ENCODE measurements at places on chromosomes 3 and 15. TPM values are rescaled to one million over a fixed set of nuclear protein-coding genes. Genes with fewer than 3 reads are reported as not detected.

The CMSS1 gene
- total RNA-seq, result 17.1 TPM

The GAP43 gene
- total RNA-seq, result not detected

The WDR93 gene
- total RNA-seq, result not detected

The PCOLCE2 gene
- total RNA-seq, result 5.9 TPM

The CEMIP gene
- total RNA-seq, result 5.4 TPM

The CIB1 gene
- total RNA-seq, result 19.3 TPM

DNA sequence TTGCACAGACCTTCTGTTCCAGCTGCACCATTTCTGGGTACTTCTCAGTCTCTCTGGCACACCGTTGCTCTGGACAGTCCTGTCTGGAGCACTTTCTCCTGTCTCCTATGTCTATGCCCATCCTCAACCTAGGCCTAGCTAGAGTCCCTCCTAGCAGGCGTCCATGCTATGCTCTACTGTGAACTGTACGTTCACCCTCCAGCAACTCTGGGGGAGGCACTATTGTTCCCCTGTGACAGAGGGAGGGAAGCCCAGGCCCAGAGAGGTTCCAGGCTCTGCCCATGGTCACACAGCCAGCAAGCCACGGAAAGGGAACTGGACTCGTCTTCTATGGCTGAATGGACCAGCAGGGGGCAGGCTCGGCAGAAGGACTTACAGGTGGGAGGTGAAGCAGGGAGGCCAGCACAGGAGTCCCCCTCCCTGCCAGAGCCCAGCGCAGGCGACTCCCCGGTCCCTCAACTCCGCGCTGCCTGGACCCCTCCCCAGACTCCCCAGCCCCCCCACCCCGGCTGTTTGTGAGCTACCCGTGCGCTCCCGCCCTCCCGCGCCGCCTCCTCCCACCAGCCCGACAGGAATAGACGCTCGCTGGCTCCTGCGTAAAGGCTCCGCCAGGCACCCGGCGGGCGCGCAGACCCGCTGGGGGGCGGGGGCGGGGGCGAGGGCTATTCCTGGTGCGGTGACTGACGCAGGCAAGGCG is 1.7 kb upstream of the LINGO1 start:
- peaks cover 61% of the 10 kb centered on the region for H3K27me3 ChIP-seq
- no peak for DNase-seq
- H3K4me1 ChIP-seq, result peaks cover 24% of the 10 kb centered on the region
- peak overlapping the region; percentile 11 for H3K4me3 ChIP-seq

DNA sequence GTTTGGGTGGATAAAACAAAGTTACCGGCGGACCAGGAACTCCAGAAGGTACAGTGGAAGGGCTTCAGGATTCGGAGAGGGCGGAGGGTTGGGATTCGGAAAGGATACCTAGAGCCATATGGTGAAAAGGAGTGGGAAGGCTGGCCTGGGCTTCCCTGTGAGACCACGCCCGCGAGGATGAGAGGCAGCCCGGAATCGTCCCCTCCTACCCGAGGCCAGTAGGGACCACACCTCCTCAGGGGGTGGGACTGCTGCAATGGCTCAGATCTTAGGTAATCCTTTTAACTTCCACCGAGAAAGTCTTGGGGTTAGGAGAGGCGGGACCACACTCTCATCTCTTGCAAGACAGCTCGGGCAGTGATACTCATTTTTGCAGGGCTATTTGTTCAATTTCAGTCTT is 511.3 kb downstream of the OCA2 start:
- H3K36me3 ChIP-seq, result no peaks in the 10 kb centered on the region
- H3K4me1 ChIP-seq, result no peaks in the 10 kb centered on the region
- no peak for DNase-seq
- H3K27me3 ChIP-seq, result no peaks in the 10 kb centered on the region

DNA sequence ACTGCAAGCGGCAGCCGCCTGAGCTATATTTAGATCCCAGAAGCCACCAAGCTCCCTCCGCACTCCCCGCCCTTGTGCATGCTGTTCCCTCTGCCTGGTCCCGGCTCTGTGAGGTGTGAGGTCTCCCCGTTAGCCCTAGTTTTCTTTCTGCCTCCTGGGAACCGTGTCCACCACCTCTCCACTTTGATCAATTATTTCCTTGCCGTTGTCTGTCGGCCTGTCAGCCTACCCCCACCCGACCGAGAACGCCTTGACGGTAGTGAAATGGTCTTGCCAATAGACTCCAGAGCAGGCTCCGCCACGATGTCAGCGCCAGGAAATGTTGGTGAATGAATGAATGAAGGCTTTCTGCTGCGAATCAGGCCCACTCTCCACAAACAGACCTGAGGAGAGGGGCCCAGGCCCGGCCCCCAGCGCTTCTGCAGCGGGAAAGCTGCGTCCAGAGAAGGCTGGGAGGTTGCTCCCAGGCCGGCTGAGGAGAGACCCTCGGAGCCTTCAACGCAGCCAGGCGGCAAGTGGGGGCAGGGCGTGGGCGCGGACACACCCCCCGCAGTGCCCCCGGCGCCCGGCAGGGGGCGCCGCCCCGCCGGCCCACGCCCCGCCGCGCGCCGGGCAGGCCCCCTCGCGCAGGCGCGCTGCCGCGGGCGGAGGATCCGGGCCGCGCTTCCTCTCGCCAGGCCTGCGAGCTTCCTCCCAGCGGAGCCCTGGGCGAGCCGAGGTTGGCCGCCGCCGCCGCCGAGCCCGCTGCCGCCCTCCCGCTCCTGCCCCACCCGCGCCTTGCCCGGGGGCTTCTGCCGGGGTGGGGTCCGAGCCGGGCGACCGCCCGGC is at the start of gene CSK:
TSS of gene CSK (plus strand) at position 650 of the 828 bp plus-strand sequence. CDS start 16,218 bp downstream, outside the sequence.
- no peaks in the 10 kb centered on the region for H3K36me3 ChIP-seq
- no peaks in the 10 kb centered on the region for H3K27me3 ChIP-seq
- H3K27ac ChIP-seq, result peak within 1 kb of the TSS; percentile 94
- DNase-seq, result no peak
- peaks cover 73% of the 10 kb centered on the region for H3K4me1 ChIP-seq

DNA sequence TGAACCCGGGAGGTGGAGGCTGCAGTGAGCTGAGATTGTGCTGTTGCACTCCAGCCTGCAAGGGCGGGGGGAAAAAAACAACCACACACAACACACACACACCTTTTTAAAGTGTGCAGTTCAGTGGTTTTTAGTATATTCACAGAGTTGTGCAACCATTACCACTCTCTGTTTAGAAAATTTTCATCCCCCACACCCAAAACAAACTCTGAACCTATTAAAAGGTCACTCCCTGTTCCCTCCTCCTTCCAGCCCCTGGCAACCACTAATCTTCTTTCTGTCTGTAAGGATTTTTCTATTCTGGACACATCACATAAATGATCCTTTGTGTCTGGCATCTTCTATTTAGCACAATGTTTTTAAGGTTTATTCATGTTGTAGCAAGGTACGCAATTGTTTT is 159.1 kb downstream of the ATG7 start:
- H3K4me3 ChIP-seq, result no peak overlapping the region
- no peak for DNase-seq
- H3K36me3 ChIP-seq, result peaks cover 4% of the 10 kb centered on the region
- peaks cover 38% of the 10 kb centered on the region for H3K4me1 ChIP-seq

GRCh38 chr3:10813425-10813824 is 2.6 kb upstream of the SLC6A11 start:
- peaks cover 11% of the 10 kb centered on the region for H3K4me1 ChIP-seq
- H3K4me3 ChIP-seq, result no peak overlapping the region
- no peaks in the 10 kb centered on the region for H3K36me3 ChIP-seq
- H3K27ac ChIP-seq, result no peak overlapping the region
- H3K27me3 ChIP-seq, result peaks cover 30% of the 10 kb centered on the region
- DNase-seq, result no peak

GRCh38 chr3:27279123-27279522 is 90.1 kb downstream of the NEK10 start:
- H3K36me3 ChIP-seq, result no peaks in the 10 kb centered on the region
- no peaks in the 10 kb centered on the region for H3K27me3 ChIP-seq
- no peak for DNase-seq
- H3K27ac ChIP-seq, result no peak overlapping the region

- H3K27me3 ChIP-seq, result no peaks in the 10 kb centered on the region
- no peak overlapping the region for H3K4me3 ChIP-seq
- H3K36me3 ChIP-seq, result no peaks in the 10 kb centered on the region
- peak overlapping the region; percentile 80 for H3K27ac ChIP-seq
- DNase-seq, result no peak
- peaks cover 29% of the 10 kb centered on the region for H3K4me1 ChIP-seq
Observed at GRCh38 chr15:45385590-45385989, 7.2 kb upstream of the GATM start.

GRCh38 chr15:57427367-57427821 is 51.1 kb downstream of the CGNL1 start:
- H3K27ac ChIP-seq, result peak overlapping the region; percentile 76
- no peak for DNase-seq
- no peak overlapping the region for H3K4me3 ChIP-seq
- no peaks in the 10 kb centered on the region for H3K36me3 ChIP-seq
- no peaks in the 10 kb centered on the region for H3K27me3 ChIP-seq

DNA sequence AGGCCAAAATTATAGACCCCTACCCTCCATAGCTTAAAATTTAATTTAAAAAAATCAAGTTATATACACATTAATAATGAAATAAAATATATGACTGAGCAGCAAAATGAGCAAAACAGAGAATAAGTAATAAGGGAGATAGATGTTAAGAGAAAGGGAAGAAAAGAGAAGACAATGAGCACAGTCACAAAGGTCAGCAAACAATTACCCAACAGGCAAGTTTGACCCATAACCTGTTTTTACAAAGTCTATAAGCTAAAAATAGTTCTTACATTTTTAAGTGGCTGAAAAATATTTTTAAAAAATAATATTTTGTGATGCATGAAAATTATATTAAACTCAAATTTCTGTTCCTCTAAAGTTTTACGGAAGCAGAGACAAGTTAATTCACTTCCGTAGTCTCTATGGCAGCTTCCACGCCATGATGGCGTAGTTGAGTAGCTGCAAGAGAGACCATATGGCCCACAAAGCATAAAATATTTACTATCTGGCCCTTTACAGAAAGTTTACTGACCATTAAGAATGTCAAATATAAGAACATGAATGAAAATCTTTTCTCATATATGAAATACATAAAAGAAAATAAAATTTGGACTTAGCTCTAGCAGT is 47.5 kb downstream of the ACAP2 start:
- H3K36me3 ChIP-seq, result peaks cover 4% of the 10 kb centered on the region
- H3K4me1 ChIP-seq, result peaks cover 15% of the 10 kb centered on the region
- no peaks in the 10 kb centered on the region for H3K27me3 ChIP-seq
- DNase-seq, result no peak
- H3K27ac ChIP-seq, result no peak overlapping the region

- no peak overlapping the region for H3K27ac ChIP-seq
- no peak for DNase-seq
- H3K36me3 ChIP-seq, result no peaks in the 10 kb centered on the region
- no peaks in the 10 kb centered on the region for H3K27me3 ChIP-seq
- no peak overlapping the region for H3K4me3 ChIP-seq
Observed at GRCh38 chr3:125083776-125084175, 28.0 kb upstream of the HEG1 start.

- H3K4me3 ChIP-seq, result no peak overlapping the region
- no peaks in the 10 kb centered on the region for H3K4me1 ChIP-seq
- DNase-seq, result no peak
- H3K27ac ChIP-seq, result no peak overlapping the region
Observed at GRCh38 chr15:78726870-78727551, 84.3 kb downstream of the ADAMTS7 start.

- no peaks in the 10 kb centered on the region for H3K27me3 ChIP-seq
- DNase-seq, result no peak
- H3K27ac ChIP-seq, result no peak overlapping the region
- H3K36me3 ChIP-seq, result no peaks in the 10 kb centered on the region
- no peak overlapping the region for H3K4me3 ChIP-seq
- H3K4me1 ChIP-seq, result no peaks in the 10 kb centered on the region
Observed at GRCh38 chr15:43974852-43975251, 148.1 kb downstream of the WDR76 start.

DNA sequence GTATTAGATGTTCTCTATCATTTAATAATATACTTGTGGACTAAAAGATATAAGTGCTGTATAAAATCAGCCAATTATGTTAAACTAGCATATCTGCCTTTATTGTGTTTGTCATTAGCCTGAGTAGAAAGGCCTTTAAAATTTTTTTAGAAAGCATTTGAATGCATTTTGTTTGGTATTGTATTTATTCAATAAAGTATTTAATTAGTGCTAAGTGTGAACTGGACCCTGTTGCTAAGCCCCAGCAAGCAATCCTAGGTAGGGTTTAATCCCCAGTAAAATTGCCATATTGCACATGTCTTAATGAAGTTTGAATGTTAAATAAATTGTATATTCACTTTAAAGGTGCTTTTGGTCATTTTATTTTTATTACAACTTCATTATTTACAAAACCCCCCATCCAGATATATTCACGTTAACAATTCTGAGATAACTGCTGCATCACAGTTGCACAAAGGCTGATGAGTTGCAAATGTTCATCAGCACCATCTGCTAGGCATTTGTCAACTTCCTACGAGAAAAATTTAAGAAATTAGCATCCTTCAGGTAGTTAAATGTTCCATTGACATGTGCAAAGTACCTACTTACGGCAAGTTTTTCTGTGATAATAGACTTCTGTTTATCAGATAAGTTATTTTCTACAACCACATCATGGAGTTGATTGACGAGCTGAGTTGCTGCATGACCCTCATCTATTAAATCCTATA is 6.3 kb downstream of the EIF4A2 start:
- H3K27ac ChIP-seq, result no peak overlapping the region
- no peak overlapping the region for H3K4me3 ChIP-seq
- peaks cover 39% of the 10 kb centered on the region for H3K4me1 ChIP-seq
- no peaks in the 10 kb centered on the region for H3K27me3 ChIP-seq

- H3K27me3 ChIP-seq, result no peaks in the 10 kb centered on the region
- H3K27ac ChIP-seq, result no peak overlapping the region
- peaks cover 2% of the 10 kb centered on the region for H3K4me1 ChIP-seq
- no peak overlapping the region for H3K4me3 ChIP-seq
- peaks cover 54% of the 10 kb centered on the region for H3K36me3 ChIP-seq
Observed at GRCh38 chr3:49705390-49705960, 14.0 kb downstream of the AMIGO3 start.

DNA sequence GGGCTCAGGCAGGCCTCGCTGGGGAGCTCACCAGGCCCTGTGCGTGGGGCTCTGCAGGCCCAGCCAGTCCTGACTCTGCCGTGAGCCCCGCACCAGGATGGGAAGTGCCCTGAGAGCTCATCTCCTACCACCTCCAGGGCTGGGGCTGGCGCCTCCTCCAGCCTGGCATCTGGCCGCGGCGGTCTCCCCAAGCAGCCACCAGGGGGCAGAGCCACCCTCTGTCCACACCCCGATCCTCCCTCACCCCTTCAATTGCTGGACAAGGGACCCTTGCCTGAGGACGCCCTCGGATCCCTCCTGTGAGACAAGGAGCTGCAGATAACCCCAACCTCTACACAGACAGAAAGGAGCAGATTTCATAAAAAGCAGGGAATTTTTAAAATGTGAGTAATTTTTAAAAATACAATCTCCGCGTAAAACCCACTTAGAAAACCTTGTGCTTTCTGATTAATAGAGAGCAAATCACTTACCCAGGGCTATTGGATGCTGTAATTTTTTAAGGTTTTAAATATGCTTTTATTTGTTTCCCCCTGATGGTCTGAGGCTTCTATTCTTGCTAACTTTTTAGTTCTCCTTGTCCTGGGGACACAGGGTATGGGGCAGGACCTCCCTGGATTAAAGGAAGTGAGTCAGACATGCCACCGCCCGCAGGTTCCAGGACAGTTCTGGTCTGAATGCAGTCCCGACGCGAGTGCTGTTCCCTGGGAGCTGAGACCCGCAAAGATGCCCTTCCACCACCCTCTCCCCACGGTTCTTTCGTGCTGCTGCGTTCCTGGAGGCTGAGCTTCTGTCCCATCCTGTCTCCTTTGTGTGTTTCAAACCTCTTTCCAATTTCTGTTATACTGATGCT is 52.3 kb upstream of the CHRNA7 start:
- no peak overlapping the region for H3K27ac ChIP-seq
- no peak for DNase-seq

- H3K4me3 ChIP-seq, result no peak overlapping the region
- H3K27ac ChIP-seq, result no peak overlapping the region
- no peaks in the 10 kb centered on the region for H3K36me3 ChIP-seq
- H3K4me1 ChIP-seq, result peaks cover 38% of the 10 kb centered on the region
- no peaks in the 10 kb centered on the region for H3K27me3 ChIP-seq
- DNase-seq, result no peak
Observed at GRCh38 chr15:92813485-92813884, 86.6 kb upstream of the CHD2 start.
